HCT116 (cell line): ENCODE measurements at places on chromosomes 4 and X. TPM values are rescaled to one million over a fixed set of nuclear protein-coding genes. Genes with fewer than 3 reads are reported as not detected.

Gene LRCH2
- total RNA-seq, result not detected

Gene HMGN5
- total RNA-seq, result 3.0 TPM

Gene KIF4A
- total RNA-seq, result 40.3 TPM

Gene ACTRT1
- total RNA-seq, result not detected

DNA sequence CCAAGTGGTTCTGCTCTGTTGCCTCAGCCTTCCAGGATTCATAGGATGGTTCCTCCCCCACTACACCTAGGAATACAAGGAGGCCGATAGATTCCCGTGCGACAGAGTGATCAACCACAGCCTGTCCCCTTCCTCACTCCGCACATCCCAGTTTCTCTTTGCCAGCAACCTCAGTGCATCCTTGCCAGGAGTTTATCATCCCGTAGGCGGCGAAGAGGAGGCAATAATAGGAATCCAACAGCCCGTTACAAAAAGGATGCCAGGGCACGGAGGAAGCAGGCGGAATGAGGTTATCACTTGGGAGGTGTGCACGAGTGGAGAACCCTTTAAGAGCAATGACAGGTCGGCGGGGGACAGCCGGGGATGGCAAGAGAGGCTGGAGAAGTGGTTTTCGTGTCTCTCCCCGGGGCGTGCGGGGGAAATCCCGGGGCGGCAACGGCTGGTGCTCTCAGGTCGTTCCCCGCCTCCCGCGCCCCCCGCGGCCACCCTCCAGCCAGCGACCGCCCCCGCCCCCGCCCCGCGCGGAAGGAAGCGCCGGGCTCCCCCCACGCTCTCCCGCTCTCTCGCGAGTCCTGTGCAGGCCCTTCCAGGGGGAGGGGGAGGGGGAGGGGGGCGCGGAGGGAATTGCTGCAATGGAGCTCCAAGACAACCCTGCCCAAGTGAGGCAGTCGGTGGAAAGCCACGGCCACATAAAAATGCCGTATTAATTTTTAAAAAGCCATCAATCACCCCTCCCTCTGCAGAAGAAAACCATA, 1.6 kb downstream of the PPP3CA start:
- no peak for DNase-seq

GRCh38 chr4:142558851-142559250, 287.2 kb downstream of the INPP4B start:
- DNase-seq, result no peak

- no peak for DNase-seq
Observed at GRCh38 chr4:119977076-119977940, 89.3 kb downstream of the MAD2L1 start.

GRCh38 chr4:83248486-83248885, 36.1 kb downstream of the COQ2 start:
- no peak for DNase-seq

DNA sequence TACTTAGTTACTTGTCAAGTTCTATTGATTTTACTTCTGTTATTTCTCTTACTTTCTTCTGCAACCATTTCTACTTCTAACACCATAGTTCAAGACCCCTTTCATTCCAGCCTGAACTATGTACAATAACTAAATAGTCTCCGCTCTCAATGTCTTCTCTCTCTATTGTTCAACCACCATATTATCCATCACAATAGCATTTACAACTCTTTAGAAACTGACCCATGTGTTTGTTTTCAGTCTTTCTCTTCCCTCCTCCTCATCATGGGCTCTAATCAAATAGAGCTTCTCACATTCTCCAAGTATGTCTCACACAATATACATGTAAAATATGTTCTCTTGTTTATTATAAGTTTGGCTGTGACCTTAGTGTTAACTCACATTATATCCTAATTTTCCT, 143.6 kb downstream of the ZAR1 start:
- DNase-seq, result no peak

DNA sequence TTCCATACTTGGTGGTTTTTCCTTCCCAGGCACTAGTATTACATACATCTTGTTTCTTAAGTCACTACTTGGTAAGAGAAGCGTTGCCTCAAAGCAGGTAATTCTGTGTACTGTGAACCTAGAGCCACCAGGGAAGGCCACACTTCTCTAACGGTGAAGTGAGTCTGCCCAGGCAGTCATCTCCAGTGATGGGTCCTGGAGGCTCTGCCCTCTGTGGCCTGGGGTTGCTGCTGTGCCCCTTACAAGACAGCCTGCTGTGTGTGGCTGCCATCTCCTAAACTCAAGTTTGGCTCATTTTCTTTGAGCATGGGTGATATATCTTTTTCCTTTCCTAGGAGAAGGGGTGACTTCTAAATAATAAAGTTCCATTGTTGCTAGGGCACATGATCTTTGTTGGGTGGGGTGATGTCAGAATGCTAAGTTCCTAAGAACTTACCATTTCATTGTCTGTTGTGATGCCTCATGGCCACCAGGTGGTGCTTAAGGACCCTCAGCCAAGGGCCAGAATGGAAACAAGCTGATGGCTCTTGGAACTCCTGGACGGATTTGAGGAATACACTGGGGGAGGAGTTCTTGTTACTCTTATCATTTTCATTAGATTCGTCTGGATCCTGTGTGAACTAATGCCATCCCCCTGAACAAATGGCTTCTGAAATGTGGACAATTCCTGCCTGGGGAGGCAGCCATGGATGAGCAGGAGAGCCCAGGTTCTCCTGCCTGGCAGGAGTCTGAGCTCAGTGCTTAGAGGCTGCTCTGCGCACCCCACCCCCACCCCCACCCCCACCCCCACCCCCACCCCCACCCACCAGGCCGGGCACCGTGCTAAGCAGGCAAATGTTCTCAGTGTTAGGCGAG, 41.1 kb upstream of the WDR1 start:
- DNase-seq, result peak; percentile 73

GRCh38 chr4:71995297-71995696, 36.5 kb upstream of the NPFFR2 start:
- no peak for DNase-seq

- DNase-seq, result no peak
Observed at GRCh38 chr4:110020646-110021443, 108.2 kb downstream of the EGF start.

- DNase-seq, result no peak
Observed at GRCh38 chr4:144696376-144696775, 50.4 kb downstream of the HHIP start.
